ENCODE measurements at places on chromosomes 16 and 17.

DNA sequence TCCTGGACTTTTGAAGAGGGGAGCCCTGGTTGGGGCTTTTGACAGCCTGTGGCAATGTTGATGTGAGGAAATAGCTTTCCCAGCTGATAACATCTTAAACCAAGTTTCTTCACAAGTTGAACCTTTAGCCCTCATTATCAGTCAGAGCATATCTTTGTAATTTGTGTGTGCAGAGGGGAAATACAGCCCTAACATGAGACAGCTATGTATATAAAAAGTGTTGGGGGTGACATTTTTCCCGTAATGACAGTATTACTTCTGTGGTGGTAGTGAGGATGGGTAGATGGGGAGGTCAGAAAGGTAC is 221.1 kb downstream of the FTO start:
- DNase-seq = no peak

DNA sequence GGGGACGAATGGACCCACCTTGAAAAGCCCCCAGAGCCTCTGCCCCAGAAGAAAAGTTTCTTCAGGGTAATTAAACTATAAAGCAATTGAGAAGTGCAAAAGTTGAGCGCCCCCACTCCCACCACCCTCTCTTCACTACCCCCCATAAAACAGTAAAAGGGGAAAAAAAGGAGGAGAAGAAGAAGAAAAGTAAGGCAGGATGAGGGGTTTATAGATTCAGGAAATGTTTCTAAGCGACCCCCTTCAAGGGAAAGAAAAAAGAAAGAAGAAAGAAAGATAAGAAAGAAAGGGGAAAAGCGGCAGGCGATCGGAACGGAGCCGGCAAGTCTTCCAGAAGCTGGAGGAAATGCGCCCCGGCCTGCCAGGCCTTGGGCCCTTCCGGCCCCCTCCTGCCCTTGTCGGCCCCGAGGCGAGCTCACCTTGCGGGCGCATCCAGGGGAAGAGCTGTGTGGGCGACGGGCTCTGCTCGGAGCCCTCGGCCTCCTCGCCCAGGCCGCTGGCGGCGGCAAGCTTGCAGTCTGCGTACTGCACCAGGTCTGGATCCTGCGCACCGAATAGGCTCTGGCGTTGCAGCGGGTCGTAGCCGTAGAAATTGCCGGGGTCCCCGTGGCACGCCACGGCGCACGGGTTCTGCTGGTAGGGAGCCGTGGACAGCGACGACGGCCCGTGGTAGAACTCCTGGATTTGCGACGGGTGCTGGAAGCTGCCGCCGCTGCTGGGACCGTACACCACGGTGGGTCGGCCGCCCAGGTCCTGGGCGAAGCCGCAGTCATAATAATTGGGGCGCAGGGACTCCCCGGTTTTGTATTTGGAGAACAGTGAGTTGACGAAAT is 1.0 kb downstream of the HOXB8 start:
- DNase-seq = peak; percentile 38

GRCh38 chr17:50397919-50398285 is 579 bp upstream of the LRRC59 start:
- DNase-seq = no peak

- DNase-seq = no peak
Measured at GRCh38 chr17:77846531-77847085, 111.9 kb upstream of the TNRC6C start.

DNA sequence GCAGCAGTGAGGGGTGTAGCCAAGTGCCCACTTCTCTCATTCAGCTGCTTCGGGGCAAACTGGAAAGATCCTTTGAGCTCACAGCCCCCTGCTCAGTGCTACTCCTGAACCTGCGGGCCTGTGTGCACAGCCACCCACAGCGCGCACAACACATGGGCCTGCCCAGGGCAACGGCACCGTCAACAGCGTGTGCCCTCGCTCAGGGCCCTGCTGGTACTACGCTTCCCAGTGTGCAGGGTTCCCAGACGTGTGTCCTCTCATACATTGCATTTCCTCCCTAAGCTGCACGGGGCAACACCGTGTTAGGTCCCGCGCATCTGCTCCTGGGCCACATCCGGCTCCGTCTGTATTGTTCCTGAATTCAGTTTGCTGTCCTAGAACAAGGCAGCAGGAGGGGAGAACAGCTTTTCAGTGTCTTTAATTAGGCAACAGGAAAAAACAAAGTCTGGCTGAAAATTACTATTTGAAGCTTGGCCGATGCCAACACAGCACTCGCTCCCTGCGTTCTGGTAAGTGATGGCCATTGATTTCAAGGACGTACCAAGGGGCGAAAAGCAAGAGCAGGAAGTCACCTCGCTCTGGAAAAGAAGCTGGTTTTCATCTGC is 15.2 kb downstream of the MRM3 start:
- peak; percentile 53 for DNase-seq

DNA sequence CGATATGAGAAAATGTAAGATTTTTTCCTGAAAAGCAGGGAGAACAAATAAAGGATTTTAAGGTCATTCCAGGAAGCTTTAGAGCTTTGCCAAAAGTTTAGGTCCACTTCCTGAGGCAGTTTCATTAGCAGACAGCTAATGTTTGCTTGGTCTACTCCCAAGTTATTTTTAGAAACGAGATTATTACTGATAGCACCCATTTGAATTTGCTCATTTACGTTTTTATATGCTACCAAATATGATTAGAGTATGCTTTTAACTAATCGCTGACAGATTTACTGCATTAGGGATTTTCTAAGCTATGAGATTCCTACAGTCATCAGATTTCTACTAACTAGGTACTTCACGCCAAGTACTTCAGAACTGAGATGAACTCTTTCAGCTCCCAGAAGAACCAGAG is 98.1 kb downstream of the WNT3 start:
- no peak for DNase-seq
